ENCODE measurements at places on chromosomes 3 and 15.

GRCh38 chr3:144821583-144821982, 850.0 kb downstream of the DIPK2A start:
- no peak for DNase-seq

- DNase-seq = no peak
Observed at GRCh38 chr3:151214459-151214858, 11.4 kb upstream of the GPR171 start.

DNA sequence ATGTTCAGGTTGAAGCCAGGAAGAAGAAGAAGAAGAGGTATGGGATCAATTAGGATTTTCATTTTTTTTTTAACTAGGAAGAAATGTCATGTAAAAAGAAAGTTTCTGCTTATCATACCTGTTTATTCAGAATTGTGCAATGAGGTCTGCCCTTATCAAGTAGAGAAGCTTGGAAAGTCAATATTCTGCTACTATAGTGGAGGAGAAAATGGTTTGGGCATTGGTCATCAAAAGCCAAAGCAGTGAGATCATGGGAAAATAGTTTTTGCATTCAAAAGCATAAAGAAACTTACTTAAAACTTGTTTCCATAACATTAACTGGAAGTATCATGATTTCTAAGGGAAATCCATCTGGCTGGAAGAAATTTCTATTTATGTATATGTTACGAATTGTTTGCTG, 1239.2 kb downstream of the NSUN3 start:
- no peak for DNase-seq

DNA sequence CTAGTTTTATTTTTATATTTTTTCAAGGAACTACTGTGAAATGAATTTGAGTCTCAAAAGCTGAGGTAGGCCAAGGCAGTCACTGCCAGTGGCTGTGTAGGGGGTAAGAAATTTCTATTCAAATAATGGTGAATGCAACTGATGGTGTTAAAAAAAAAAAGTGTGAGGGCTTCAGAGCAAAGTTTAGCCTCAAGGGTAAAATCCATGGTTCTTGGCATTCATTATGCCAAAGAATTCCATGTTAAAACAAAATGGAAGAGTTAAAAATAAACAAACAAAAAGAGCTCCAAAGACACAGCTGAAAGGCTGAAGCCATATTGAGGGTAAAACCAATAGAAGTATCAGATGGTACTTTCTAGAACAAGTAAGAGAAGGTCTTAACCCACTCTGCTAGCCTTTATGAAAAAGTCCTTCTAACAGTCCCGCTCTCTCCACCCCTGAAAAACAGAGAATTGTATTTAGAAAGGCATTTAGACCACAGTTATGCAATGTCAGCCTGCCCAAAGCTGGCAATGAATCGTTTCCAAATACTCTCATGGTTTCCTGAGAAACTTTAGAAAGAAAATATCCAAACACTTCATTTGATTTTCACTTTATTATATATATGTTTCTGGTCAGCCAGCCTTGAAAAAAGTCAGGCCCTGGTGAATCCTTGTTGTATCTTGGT, 158.4 kb upstream of the GMNC start:
- DNase-seq = no peak

GRCh38 chr3:136751316-136752171, 634 bp downstream of the STAG1 start:
- peak; percentile 86 for DNase-seq

- DNase-seq = peak; percentile 50
Observed at GRCh38 chr15:50911621-50912020, 3.1 kb downstream of the AP4E1 start.

DNA sequence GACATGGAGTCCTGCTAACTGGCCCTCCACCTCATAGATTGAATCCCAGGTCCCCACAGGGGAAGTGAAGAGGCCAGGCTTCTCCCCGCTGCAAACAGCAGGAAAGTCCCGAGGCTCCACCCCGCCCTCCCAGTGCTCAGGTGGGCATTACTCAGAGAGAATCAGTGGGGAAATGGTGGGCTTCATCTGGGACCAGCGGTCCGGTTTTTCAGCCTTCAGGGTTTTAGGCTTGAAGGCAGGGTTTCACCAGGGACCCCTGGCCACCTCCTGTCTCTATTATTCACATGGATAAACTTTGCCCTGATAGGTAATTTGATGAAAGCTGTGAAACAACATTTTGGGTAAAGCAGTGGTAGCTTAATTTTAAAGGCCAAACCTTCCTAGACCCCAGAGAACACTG, 31.3 kb downstream of the MKRN3 start:
- no peak for DNase-seq

DNA sequence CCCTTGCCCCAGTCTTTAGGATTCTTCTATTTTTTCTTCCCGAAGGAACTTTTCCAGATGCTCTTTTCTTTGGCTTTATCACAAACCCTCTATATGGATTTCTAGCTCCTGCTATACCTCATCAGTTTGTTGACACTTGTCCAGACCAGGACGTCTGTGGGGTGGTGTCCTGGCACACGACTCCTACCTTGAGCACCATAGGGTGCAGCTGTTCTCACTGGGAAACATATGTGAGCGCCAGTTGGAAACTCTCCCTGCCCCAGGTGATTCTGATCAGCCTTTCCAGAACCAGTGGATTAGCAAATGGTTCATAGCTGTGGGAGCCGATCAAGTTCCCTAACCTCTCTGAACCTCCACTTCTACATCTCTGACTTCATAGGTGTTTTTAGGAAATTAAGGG, 40.6 kb upstream of the USP3 start:
- no peak for DNase-seq

GRCh38 chr15:73700041-73700842, 16.1 kb downstream of the CD276 start:
- peak; percentile 88 for DNase-seq

DNA sequence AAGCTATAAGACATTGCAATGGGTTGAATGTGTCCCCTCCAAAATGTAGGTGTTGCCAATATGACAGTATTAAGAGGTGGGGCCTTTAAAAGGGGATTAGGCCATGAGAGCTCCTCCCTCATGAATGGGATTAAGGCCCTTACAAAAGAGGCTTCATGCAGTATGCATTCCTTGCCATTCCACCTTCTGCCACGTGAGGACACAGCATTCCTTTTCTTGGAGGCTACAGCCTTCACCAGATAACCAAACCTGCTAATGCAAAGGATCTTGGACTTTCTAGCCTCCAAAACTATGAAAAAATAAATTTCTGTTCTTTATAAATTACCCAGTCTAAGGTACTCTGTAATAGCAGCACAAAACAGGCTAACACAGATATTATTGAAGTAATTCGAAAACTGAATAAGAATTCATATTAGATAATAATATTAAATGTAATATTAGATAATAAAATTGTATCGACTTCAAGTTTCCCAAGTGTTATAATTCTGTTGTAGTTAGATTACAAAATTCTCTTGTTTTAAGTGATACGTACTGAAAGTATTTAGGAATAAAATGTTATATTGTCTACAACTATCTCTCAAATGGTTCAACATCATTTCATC, 29.4 kb upstream of the ATP8B4 start:
- DNase-seq = no peak

GRCh38 chr15:80893777-80894176, 95.8 kb downstream of the MESD start:
- DNase-seq = no peak

- no peak for DNase-seq
Observed at GRCh38 chr3:195762611-195763010, 41.8 kb downstream of the MUC20 start.

DNA sequence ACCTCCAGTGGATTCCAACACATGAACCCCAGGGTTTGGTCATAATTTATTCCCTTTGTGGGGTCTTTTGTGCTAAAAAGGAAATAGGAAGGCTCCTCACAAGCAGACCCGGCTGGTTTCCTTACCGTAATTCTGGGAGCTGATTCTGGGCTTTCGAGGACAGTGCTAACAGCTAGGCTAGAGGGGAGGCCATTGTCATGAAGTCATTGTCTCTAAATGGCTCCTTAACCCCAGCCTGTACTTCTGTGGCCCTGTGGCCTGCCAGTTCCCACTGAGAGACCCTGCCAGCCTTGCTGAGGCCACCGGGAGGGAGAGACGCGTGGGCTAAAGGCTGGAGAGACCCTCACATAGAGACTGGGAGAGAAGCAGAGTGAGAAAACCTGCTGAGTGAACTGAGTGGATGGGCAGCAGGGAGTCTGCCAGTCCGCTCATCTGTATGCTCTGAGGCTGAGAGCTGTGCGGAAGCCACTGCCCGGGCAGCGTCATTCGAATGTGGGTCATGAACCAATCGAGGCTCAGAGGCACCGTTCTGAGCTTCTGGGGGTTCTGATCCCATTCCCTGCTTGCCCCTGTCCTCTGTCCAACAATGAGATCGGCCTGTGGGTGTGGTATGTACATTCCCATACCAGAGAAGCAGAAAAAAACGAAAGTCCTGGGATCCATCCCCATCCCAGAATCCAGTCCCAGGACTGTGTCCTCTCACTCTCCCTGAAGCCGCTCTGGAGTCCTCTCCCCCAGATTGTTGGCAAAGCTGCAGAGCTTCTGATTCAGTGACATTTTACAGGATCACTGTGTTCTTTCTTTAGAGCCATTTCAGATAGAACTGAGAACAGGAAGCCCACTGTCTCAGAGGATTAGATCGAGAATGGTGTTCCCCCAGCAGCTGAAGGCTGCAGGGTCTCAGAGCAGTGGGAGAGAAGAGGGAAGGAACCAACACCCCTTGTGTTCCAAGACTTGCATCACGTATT, 21.3 kb upstream of the DGKG start:
- DNase-seq = no peak

Data from suppressor macrophage (primary cell).